Activated gamma-delta T cell (primary cell): ENCODE measurements at places on chromosomes 2 and 18.

GRCh38 chr2:45287045-45287444 lies 277.8 kb upstream of the SIX2 start:
- no peak for DNase-seq

DNA sequence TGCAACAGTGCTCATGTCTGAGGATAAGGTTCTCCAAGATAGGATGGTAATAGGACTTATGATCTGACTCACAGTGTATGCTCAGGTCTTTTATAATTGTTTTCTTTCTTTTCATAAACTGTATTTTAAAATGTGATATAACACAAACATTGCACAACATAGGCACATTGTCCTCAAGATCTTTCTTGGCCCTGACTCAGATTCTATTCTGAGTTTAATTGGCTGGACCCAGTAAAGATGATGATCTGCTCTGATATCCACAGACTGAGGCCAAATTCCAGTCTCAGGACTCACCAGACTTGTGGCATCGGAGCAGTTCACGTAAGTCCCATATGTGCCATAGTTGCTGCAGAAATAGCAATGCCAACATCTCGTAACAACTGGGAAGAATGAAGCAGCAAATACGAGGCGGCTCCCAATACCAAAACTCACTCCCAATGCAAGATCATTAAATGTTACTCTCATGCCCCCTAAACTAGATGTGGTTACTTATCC lies 448.9 kb upstream of the SLC14A2 start:
- DNase-seq = no peak

DNA sequence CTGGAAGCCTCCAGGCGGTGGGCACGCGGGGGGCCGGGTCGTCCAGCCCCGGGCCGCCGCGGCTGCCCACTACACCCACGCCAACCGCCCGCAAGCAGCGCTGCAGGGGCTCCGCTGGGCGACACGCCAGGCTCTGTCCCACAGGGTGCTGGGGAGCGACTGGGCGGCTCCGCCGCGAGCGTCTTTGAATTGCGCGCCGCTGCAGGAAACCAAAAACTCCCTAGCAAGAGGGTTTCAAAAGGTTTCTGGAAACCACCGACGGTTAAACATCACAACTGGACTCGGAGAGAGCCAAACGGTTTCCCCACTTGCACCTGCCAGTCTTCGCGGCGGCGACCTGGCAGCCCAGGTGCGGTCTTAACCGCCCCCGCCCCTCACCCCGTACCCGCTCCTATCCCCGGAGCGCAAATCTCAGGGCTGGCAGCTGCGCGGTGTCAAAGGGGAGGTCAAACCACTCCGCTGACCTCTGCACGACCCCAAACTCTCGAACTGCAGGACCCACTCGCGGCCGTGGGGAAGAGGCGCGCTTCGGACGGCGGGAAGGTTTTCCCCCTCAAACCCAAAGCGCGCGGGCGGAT lies 1.0 kb downstream of the CXCR4 start:
- peak; percentile 66 for DNase-seq

DNA sequence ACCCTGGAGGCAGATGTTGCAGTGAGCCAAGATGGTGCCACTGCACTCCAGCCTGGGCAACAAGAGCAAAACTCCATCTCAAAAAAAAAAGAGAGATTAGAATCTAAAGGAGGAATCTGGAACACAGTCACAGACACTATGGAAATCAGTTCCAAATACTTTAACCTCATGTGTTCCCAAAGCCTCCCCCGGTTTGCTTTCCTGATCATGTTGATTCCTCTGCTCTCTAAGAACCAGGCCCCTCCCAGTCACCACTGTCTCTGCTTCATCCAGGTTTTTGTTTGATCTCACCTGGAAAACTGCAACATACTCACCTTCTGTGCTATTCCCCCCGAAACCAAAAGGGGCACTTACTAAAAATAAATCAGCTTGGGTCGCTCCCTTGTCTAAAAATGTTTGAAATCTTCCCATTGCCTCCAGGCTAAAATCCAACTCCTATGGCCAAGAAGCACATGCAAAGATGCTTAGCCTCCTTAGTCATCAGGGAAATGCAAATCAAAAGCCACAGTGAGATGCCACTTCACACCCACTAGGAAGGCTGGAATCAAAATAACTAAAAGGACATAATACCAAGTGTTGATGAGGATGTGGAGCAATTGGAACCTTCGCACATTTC lies 6.2 kb upstream of the NEU2 start:
- no peak for DNase-seq

GRCh38 chr2:150817422-150817821 lies 330.0 kb upstream of the RND3 start:
- no peak for DNase-seq

DNA sequence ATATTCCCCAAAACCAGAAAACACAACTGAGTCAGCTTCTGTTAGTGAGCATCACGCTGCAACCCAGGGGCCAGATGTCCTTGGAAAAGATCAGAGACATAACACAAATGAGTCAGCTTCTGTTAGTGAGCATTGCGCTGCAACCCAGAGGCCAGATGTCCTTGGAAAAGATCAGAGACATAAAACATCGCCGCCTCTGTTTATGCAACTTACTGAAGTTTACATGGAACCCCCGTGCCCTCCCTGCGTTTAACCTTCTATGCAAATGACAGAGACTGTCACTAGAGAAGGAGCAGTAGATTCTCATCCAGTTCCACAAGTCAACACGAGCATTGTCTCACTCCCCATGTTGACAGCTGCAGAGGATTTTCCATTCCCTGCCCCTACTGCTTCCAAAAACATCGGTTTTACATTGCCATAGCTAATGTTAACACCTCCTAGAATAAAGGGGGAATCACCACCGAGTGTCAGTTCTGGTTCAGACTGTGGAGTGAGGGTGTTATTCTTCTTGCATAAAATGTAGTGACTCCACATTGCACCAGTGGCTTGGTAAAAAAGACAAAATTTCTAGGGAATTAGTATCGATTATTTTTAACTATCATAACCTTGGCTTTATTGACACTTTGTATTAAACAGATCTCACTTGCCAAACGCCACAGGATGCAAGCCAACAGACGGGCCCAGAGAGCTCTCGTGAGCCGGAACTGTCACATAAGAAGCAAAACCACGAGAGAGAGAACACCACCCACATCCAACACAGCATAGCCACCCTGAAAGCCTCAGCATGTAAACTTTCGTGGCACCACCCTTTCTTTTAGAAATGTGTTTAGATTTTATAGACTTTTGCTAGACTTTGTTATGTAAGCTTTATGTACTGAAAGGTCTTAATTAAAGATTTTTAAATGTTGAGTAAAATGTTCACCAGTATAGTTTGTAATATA lies 87.7 kb downstream of the SH3YL1 start:
- no peak for DNase-seq

DNA sequence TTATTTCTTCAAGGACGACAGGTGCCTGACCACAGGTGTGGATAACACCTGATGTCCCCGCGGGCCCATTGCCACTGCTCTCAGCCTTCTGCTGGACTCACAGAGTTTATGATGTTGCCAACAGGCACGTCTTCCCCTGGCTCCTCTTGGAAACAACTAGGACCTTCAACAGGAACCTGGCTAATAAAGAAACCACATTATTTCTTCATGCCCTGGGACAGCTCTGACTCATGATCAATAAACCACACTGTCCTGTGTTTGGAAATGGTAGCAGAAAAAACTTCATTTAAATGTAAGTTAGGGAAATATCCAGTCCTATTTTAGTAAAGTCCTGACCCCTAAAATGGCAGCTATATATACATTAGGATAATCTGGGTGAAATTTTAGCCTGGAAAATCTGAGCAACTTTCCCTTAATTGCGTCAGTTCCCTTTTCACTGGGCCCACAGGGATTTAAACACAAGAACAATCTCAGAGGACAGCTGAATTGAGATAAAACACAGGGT lies 158.9 kb downstream of the VAPA start:
- DNase-seq = no peak

DNA sequence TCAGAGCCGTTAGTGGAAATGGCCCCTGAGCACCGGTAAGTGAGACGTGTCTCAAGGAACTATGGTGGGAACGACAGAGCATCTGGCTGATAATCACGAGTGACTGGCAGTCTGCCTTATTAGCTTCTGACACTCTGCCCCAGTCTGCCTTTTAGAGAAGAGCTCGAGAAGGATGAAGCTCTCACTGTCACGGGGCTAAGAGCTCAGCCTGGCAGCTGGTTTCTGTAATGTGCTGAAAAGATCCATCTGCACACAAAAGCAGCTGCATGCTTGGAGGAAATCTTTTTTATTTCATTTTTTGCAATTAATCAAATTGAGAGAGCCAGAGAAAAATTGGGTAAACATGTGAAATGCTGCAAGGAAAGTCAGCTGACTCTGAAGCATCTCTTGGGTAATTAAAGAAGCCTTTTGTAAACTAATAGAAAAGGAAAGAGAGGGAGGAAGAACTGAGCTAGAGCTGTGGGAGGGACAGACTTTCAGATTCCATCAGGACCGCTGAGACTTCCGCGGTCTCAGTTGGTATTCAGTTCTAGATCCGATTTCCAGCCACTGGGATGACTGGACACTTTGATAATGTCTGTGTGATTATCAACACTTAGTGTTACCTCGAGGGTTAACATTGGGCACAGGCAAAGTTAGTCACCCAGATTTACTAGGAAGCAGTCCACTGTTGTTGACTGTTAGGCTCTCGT lies 24.4 kb downstream of the MBP start:
- DNase-seq = no peak

GRCh38 chr2:96409820-96410164 lies 74.2 kb downstream of the NCAPH start:
- DNase-seq = no peak

DNA sequence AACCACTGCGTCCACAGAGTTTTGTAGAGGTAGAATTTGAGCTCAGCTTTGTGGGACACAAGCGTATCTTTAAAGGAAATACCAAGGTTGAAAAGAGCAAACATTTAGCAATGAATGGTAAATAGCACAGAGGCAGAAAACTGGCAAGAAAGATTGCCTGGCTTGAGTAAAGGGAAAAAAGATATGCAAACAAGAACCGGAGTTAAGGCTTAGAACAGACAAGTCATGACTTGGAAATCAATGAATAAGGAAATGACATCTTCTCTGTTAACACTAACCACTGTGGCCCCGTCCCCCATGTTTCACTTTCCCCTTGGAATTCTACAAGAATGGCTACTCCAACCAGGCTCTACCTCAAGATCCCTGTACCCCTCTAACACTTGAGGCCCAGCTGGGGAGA lies 3.8 kb downstream of the STAM2 start:
- no peak for DNase-seq

- DNase-seq = no peak
Observed at GRCh38 chr2:196275646-196276352, 104.4 kb upstream of the STK17B start.

DNA sequence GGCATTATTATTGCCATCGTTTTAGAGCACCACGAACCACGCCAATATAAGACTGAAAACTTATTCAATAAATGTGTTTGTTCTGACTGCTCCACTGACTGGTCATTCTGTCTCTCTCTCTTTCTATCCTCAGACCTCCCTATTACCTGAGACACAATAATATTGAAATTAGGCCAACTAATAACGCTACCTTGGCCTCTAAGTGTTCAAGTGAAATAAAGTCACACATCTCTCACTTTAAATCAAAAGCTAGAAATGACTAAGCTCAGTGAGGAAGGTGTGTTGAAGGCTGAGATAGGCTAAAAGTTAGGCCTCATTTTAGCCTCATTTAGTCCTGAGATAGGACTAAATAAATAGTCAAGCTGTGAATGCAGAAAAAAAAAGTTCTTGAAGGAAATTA lies 38.8 kb downstream of the G6PC2 start:
- DNase-seq = no peak

DNA sequence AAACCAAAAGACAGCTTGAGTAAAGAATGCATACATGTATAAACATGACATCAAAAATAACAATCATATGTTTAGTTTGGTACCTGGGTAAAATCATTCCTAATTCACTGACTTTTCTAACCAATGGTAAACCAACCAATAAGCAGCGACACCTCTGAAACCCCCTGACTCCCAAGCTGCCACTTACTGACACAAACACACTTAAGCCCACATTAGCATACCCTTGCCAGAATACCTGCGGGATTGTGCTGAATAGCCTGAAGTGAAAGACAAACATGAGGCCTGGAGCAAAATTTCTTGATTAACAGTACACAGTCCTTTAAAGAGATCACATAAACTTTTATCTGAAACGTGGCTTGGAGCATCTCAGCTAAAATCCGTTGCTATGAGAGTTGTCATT lies 902.9 kb downstream of the TMEM182 start:
- DNase-seq = no peak

- DNase-seq = no peak
Observed at GRCh38 chr2:112774536-112775285, 9.6 kb downstream of the IL1A start.

GRCh38 chr2:202780514-202781021 lies 91.0 kb downstream of the ICA1L start:
- DNase-seq = no peak

GRCh38 chr2:241608881-241609280 lies 28.1 kb downstream of the THAP4 start:
- DNase-seq = no peak

- no peak for DNase-seq
Observed at GRCh38 chr2:154696369-154696768, 2.1 kb upstream of the KCNJ3 start.

DNA sequence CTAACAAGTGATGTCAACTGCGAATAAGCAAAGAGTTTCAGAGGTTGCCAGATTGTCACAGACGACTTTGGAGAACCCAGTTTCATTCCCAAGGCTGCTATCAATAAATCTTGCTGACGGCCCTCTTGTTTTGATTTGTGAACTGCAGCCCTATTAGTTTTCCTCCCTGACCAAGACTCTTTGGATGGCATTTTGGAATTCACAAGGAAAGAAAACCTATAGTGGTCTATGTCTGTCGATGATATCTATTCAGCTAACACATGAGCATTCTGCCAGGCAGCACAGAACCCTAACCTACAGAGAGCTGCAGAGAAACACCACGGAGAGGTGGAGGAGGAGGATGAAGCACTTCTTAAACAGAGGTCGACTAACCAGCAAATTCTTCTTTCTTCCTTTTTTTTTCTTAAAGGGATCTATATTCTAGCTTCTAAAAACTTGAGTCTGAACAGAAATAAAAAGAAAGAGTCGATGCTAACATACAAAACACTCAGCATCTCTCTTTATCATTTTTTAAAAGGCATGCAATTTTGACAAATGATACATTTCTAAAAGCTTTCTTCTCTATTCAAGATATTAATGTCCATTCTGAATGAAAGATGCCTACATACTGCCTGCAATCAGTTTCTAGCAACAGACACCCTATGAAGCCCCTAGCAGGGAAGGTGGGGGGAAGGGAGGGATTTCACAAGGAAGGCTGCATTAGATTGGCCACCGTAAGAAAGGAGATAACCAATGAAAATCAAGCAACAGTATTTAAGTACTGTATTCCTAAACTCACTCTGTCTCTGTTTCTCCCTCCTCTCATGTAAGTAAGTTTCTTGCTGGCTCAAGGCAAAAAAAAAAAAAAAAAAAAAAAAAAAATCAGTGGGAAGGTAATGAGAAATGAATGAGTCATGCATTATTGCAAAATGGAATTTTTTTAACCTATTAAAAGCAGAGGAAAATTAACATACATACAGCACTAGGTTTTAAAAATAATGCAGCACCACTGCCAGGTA lies 83.0 kb upstream of the CHRNA1 start:
- DNase-seq = no peak
